ENCODE measurements at places on chromosomes 16 and 17.

GRCh38 chr17:27821318-27821717, 21.0 kb upstream of the NOS2 start:
- DNase-seq: no peak

DNA sequence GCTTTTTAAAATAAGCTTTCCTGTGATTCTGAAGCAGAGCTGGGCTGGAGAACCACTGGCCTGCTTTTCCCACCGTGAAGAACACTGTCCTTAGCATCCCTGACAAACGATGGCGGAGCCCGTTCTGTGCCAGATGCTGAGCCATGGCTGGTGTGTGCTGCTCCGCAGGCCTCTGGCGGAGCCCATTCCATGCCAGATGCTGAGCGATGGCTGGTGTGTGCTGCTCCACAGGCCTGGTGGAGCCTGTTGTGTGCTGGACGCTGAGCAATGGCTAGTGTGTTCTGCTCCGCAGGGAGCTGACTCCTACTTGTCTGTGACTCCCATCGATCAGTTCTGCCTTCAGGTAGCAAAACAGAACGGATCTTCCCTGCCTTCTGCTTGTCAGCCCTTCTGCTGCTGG, 4.3 kb downstream of the ENDOV start:
- no peak for DNase-seq

GRCh38 chr16:85571563-85571812, 41.6 kb upstream of the GSE1 start:
- DNase-seq: no peak

DNA sequence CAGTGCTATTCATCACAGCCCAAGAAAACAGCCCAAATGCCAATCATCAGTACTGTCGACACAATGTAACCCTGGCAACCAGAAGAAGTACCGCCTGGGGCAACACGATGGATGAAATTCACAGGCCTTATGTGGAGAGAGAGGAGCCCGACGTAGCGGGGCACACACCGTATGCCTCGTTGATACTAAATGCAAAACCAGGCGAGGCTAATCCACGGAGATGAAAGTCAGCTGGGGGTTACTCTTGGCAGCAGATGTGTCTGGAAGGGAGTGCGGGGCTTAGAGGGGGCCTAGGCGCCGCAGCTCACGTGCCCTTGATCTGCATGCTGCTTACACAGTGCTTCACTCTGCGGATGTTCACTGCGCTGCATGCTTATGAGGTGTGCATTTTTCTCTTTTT, 29.8 kb downstream of the ITGAE start:
- no peak for DNase-seq

GRCh38 chr17:49339354-49339753, 22.7 kb downstream of the ZNF652 start:
- DNase-seq: no peak

DNA sequence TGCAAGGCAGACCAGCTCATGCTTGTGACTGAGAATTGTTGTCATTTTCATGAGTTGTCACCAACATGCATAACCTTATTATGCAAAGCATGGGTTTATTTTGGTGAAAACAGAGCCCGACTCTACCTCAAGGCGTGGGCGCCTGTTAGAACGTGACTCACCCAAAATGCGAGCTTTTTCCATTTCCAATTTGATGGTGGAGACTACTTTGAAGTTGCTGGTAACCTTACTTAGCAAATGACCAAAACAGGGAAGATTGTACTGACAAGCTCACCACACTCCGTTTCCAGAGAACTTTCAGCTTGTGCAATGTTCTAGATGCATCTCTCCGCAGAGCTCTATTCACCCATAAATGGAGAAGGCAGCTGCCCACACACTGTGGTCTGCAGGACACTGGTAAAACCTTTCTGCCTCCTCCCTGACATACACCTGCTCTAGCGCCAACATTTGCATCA, 284.5 kb downstream of the MAF start:
- DNase-seq: no peak

DNA sequence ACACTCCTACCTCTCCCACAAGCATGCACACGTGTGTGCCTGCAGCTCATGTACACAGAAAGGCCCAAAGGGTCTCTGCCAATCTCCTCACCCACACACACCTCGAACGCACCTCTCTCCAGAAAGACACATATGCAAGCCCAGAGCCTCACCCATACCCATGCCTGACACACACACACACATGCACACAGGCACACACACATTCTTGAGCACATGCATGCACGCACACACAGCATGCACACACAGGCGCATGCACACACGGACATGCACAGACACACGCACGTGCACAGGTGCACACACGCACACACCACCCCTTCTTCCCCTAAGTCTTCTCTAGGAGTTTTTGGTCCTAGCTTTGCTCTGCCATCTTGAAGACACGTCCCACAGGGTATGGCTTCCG, 48.7 kb upstream of the CACNG4 start:
- DNase-seq: no peak

DNA sequence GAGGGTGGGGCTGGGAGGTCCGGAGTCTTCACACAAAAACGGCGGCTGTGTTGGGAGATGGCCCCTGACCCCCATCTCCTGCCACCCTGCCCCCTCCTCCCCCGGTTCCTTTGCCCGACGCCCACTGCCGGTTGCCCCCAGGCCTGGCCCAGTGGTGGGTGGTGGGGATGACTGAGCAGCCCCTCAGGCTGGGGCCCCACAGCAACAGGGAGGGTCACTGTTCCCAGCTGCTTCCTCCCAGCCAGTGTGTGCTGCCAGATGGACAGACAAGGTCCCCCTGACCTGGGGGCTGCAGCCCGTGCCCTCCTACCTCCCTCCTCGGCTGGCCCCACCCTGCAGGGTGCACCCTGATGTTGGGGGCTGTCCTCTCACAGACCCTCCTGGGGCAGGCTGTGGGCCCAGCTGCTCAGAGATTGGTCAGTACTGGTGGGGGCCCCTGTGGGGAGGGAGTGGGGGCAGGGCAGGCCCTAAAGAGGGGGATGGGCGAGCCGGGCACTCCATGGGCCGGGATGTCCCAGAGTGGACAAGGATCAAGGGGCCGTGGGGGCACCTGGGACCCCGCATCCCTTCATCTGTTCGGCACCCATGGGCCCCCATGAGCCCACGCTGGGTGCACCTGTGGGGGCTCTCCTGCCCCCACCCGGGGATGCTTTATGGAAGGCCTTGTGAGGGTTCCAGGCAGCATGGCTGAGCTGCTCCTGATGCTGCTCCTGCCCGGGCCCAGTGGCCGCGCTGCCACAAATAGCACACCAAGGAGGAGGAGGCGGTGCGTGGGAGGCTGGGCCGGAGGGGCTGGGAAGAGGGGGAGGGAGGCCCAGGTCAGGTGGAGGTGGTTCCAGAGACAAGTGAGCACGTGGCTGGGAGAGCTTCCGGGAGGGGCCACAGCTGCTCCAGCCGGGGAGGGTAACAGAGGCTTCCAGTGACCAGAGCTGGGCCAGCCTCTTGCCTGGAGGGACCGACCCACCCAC, 5.1 kb downstream of the C1QTNF8 start:
- no peak for DNase-seq

All from Calu3 (cell line).